Eye (tissue), 1 donor: ENCODE measurements at places on chromosomes 11 and 22.

GRCh38 chr22:17157714-17158113 lies 1.4 kb downstream of the HDHD5 start:
- DNase-seq = no peak

DNA sequence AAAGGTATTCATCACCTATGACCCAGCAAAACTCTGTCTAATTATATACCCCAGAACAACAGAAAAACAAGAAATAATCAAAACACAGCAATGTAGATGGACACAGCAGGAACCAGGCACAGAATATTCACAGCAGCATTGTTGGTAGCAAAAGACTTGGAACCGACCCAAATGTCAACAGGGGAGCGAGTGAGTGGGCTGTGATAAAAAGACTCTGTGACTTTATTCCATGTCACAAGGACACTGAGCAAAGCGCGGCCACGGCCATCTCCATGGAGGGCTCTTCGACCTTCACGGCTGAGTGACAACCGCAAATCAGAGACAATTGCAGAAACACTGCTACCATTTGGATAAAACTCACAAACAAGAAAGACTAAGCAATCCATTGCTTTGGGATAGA lies 1373.1 kb downstream of the TBC1D22A start:
- no peak for DNase-seq

DNA sequence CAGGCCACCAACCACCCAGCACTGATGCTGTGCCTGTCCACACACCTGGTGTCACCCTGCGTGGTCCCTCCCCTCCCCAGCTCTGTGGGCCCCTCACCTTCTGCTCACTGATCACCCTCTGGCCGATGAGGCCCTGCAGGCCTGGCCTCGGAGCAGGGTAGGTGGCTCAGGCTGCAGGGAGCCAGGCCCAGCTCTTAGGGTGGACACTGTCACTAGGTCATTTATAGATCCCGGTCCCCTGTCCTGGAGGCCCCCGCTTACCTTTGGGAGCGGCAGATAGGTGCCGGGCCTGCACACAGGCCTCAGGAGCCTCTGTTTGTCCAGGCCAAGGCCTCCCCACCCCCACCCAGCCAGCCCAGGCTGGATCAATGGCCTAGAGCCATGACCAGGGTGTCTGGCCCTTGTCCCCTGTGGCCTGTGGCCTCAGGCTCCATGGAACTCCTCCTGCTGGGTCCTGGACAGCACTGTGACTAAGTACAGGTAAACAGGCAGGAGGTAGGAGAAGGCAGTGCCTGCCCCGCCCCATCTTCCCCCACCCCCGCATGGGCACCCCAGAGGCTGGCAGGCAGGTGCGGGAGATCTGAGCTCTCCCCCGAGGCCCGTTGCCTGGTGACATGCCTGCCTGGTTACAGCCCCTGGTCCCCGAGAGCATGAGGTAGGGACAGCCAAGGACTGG lies at the start of gene TMPRSS6:
TSS of gene TMPRSS6 (minus strand) at position 472 of the 676 bp plus-strand sequence. CDS start 6,296 bp downstream, outside the sequence.
- DNase-seq = no peak

GRCh38 chr11:77204754-77205466 lies 76.9 kb downstream of the MYO7A start:
- DNase-seq = no peak
